ENCODE measurements at places on chromosomes 16 and 17.

DNA sequence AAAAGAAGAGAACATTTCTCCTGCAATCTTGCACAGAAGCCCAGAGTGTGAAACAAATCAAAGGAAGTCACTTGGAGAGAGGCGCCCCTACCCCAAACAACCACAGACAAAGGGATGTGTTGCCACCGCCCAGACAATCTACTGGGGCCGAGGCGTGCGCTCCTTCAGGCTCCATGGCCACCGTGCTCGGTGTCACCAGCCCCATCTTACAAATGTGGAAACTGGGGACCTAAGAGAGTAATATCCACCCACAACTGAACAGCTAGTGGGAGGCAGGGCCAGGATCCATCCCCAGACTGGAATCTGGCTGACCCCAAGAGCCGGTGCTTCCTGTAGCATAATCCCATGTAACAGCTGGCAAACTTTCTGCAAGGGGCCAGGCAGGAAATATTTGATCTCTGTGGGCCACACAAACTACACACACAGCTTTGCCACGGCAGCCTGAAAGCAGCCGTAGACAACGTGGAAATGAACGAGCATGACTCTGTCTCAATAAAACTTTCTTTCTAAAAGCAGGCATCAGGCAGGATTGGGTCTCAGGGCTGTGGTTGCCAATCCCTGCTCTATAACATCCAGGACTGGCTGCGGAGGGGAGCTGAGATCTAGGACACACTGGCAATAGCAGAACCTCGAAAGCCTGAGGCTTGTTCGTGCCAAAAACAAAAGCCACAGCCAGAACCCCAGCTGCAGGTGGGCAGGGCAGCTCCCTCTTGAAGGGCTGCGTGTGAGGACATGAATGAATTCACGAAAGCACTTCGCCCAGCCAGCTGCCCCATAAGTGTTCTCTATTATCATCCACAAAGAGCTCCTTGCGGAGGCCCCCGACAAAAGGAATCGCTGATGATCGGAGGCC lies 26.6 kb upstream of the GINS2 start:
- no peak for DNase-seq

DNA sequence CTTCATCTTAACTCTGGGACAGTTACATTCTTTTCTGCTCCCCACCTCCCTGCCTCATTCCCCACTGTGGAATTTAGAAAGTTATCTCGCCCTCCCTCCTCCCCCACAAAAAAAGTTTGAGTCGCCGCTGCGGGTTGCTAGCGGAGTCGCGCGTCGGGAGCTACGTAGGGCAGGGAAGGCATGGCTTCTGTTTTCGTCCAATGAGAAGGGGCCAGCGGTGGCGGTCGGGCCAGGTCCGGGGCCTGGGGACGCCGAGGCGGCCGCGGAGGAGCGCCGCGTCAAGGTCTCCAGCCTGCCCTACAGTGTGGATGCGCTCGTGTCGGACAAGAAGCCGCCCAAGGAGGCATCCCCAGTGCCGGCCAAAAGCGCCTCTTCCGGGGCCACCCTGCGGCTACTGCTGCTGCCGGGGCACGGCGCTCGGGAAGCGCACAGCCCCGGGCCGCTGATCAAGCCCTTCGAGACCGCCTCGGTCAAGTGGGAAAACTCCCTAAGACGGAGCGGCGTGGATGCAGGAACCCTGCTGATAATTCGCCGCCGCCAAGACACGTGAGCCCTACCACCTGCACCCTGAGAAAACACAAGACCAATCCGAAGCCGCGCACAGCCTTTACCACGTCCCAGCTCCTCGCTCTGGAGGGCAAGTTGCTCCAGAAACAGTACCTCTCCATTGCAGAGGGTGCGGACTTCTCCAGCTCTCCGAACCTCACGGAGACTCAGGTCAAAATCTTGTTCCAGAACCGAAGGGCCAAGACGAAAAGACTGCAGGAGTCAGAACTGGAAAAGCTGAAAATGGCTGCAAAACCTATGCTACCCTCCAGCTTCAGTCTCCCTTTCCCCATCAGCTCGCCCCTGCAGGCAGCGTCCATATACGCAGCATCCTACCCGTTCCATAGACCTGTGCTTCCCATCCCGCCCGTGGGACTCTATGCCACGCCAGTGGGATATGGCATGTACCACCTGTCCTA lies 8.9 kb downstream of the OR4D1 start:
- DNase-seq, result no peak

- DNase-seq, result no peak
Measured at GRCh38 chr17:75640556-75641119, 7.4 kb downstream of the SMIM5 start.

GRCh38 chr17:44207319-44207718 lies 7.6 kb upstream of the ATXN7L3 start:
- no peak for DNase-seq

DNA sequence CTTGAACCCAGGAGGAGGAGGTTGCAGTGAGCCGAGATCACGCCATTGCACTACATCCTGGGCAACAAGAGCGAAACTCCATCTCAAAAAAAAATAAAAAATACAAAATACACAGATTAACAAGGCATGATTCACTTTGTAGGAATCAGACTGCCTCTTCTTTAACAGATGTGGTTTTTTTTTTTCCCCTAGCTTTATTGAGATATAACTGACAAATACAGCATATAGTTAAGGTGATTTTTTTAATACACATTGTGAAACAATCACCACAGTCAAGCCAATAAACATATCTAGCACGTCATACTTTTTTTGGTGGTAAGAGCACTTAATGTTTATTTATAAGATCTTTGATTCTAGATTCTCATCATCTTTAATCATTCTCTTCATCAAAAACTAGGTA lies 87.8 kb downstream of the SPAG9 start:
- no peak for DNase-seq

GRCh38 chr17:50117202-50118051 lies 12.5 kb downstream of the SAMD14 start:
- DNase-seq, result no peak

GRCh38 chr16:57045694-57046381 lies 46.5 kb upstream of the CPNE2 start:
- peak; percentile 20 for DNase-seq

- no peak for DNase-seq
Measured at GRCh38 chr17:50935996-50936266, 69.8 kb upstream of the TOB1 start.

DNA sequence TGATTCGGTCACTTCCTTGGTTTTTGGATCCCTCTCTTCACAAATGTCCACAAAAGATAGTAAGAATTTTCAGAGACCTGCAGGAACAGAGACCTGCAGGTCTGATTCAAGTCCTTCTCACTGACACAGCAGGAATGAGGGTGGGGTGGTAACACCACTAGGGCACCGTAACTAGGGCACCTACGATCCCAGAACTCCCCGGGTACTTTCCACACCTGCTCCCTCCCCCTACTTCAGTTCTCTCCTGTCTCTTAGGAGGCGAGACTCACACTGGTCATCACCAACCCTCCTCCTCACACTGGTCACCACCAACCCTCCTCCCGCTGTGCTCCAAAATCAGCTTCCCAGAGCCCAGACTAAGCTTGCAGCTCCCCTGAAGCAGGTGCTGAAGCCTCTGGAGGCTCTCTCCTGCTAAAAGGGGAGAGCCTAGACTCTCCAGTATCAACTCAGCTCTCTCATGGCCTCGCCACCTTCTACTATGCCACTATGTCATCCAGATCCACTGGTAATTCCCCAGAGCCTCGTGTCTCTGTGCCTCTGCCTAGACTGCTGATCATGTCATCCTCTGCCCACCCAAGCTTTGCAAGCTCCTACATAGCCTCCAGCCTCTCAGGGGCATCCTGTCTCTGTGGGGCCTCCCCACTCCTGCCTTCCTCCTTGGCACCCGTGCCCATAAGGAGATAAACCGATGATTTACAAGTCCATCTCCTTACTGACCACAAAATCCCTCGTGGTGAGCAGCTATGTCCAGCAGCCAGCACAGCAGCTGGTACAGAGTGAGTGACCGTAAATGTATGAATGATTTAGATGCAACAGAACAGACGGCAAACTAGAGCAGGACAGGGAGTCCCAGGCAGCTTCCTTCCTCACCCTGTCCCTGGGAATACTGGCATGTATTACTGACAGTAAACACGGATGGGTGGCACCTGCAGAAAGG lies 63.4 kb upstream of the GSG1L start:
- DNase-seq, result no peak

DNA sequence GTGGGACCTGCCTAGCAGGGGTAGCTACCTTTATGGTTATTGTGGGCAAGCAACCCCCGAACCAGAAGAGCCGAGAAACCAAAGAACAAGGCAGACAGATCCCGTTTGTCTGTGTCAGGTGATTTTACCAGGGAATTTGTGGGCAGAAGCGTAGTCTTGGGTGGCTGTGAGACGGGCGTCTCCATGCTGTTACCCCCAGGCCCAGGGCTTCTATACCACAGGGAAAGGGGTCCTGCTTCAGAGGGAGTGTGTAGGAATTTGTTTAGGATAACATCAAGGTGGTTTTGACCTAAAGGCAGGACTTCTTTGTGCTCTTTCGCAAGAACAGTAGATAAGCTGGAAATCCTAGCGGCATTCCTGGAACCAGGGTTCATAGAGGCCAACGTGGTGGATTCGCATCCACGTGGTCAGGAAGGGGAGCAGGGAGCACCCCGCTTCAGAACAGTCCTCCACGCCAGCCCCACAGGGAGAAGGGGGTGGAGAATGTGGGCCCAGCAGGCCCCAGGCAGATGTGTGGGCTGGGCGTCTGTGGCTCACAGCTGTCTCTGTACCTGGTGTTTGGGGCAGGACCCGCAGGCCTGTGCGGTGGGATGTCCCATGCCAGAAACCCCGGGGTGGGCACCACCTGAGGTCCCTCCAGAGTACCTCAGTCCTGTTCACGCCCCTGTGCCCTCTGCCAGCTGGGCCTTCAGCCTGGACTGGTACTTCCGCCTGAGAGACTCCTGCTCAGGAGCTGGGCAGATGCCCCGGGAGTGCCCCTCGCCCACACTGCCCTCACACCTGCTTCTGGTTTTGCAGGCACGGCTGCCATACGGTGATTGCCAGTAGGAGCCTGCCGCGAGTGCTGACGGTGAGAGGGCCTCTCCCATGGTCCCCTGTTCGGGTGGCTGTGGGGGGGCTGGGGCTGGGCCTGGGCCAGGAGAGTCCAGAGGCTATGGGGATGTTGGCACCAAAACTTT lies 4.1 kb downstream of the DECR2 start:
- DNase-seq, result no peak

GRCh38 chr16:14337303-14338191 lies 266.4 kb downstream of the MRTFB start:
- DNase-seq, result no peak

DNA sequence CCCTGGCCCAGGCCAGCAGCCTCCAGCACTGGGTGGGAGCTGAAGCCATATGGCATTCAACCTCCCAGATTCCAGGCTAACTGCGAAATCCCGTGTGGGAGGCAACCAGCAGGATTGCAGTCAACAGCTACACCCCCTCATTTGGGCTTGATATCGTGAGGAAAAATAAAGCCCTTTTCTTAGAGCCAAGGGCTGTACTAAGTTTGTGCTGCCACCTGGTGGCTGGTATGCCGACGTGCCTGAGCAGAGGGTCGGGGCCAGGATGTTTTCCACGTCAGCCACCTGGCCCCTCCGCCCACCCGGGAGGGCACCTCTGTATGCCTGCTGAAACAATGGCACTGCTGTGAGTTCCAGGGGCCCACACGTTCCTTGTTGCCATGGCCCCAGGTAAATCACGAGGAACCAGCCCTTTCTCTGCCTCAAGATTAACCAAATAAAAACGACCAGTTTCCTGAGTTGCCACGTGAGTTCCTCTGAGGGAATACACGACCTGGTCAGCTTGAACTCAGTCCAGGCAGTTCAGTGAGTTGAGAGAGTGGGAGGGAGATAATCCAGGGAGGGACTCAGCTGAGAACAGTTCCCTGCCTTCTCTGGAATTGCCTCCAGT lies 9.0 kb downstream of the TMEM98 start:
- DNase-seq, result no peak

DNA sequence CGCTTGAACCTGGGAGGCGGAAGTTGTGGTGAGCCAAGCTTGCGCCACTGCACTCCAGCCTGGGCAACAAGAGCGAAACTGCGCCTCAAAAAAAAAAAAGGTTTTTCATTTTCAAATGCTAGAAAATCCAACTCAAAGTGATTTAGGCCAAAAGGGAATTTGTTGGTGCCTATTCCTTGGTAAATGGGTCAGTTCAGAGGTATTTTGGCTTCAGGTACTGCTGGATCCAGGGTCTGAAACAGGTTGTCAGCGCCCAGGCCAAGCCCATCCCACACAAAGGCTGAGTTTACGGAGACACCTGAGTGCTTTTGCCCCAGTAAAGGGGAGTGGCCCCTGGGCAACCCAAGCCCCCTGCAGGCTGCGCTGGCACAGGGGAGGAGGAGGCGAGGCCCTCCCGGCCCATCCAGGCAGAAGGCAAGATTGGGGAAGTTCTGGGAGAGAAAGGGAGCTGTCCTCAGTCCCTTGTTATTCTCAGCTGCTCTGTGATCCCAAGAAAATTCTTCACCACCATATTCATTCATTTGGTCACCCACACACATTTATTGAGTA lies 8.5 kb upstream of the JPH3 start:
- no peak for DNase-seq

DNA sequence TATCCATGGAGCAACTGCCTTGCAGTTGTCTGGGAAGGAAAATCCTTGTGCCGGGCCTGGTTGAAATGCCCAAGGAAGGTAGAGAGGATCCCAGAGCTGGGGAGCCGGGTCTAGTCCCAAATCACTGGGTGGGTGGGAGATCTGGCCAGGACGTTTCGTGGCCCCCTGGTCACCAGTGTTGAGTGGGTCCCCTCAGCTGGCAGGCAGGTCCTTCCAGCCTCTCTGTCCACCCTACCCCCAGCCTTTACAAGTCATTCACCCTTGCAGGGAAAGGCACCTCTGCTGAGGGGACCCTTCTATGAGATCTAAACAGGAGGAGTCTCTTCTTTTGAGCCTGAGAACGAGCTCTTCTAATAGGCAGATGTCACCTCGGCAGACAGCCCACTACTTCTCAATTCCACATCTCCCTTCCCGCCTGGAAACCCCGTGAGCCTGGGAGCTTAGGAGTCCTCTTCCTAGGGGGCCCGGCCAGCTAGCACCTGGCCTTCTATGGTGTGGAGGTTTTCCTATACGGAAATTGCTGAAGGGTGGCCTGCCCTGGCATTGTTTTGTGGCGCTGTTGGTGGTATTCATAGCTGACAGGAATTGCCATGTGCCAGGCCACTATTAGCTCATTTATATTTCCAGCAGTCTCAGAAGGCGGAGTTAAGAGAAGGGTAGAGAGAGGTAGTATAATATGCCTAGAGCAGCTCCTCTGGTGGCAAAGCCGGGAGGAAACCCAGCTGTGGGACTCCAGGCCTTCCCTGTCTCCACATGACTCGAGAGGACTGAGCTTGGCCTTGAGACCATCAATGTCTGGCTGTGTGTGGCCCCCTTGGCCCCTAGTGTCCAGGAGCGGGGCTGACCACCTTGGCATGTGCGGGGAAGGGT lies 13.3 kb downstream of the MPRIP start:
- DNase-seq, result no peak

- DNase-seq, result no peak
Measured at GRCh38 chr16:73915935-73916334, 380.7 kb upstream of the PSMD7 start.

DNA sequence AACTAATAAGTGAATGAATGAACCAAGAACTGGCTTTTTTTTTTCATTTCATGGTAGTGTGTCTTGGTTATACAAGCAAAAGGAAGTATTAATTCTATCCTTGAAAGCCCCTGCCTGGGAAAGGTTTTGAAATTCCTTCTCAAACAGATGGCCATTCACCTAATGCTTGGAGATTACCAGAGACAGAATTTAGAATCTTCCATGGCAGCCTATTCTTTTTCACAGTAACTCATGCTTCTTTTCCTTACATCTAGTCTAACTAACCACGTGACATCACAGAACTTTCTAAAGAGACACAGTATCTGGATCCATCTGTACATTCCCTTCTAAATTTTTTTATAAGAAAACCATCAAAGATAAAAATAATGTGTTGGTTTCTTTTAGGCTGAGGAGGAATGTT lies 151.6 kb downstream of the FTO start:
- no peak for DNase-seq
